Ascending aorta (tissue), 2 donors: ENCODE measurements at places on chromosomes 2 and 18.

DNA sequence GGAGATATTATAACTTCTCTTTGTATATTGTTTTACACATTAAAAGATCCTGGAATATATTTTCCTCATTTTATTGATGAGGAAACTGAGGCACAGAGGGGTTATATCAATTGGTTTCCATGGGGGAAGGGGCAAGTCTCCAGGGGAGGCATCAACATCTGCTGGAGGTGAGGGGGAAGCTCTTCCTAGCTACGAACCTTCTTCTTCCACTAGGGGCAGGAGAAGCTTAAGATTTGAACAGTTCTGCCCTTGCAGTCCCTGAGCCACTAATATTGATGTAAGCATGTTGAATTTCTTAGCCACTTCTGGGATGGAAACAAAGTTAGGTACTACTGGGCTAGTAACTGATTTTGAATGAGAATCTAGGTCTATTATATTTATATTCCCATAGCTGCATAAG lies 140.1 kb upstream of the AQP4 start:
- no peak for DNase-seq

DNA sequence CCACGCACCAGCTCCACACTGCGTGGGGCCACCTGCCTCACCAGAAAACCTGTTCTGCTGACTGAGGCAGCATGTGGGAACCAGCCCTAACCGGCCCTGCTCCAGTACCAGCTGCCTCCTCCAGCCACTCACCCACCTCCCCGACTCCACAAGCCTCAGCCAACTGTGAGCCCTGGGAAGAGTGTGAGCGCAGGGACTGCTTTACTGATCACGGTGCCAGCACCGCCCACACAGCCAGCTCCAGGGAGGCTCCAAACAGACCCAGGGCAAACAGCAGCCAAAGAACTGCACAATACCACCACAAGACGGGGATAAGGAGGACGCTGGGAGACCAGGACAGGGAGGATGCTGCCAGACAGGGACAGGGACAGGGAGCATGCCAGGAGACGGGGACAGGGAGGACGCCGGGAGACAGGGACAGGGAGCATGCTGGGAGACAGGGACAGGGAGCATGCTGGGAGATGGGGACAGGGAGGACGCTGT lies 28.4 kb downstream of the EIPR1 start:
- no peak for DNase-seq

DNA sequence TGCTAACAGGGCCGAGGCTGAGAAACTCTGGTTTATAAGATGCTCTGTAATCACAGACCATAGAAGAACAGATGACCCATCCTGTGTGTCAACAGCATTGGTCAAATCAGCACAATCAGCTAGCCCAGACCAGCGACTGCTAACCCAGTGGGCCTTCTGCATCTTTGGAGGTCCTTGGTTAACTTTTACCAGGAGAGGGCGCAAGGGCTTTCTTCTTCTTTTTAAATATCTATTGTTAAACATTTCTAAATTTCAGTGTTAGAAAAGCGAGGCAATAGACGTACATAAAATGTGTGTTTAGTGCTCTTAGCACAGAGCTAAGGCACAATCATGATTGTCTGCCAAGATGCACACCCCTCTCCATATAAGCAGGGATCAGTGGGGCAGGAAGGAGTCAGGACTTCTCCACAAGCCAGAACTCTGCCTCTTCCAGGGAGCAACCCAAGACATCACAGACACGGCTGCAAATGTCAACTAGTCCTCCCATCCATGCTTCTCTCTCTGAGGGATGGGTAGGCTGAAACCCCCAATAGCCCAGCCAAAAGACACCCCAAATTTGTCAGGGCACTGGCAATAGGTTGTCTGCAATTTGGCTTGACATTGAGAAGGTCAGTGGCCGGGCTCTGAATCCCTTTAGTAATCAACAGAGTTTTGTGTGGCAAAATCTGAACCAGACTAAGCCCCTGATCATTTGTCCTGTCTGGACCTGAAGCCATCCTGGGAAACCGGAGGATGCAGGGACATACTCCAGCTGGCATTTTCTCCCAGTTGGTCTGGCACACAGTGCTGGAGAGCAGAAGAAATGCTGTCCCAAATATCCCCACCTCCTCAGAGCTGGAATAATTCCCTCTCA lies 188.2 kb downstream of the BCL2 start:
- DNase-seq, result peak; percentile 87

GRCh38 chr2:43132683-43133301 lies 93.6 kb downstream of the ZFP36L2 start:
- DNase-seq, result no peak

- DNase-seq, result no peak
Observed at GRCh38 chr2:120378605-120379004, 32.7 kb downstream of the INHBB start.

- DNase-seq, result no peak
Observed at GRCh38 chr2:127407661-127408003, 10.6 kb upstream of the PROC start.

- no peak for DNase-seq
Observed at GRCh38 chr2:10588931-10589330, 100.8 kb downstream of the NOL10 start.

DNA sequence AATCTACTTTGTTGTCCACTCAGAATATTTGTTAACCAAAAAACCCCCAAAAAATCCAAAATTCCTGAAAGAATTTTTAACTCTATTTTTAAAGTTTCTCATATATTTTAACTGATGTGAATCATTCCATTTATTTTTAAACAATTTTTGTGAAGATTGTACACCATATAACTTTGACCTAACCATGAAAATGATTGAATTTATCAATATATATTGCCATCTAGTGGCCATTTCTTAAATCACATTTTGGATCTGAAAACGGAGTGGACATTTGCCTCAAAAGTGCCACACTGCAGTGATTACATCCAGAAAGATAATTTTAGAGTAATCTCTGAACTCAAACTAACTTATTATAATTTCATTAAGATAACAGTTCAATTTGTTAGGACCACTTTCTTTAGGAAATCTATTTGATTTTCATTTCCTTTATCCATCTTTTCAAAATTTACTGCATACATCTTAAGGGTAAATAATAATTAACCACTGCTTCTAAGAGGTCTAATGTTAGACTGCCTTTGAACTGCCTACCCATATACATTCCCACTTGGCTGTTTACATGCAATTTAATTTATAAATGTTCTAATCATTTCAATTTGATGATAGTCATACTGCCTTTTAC lies 71.1 kb downstream of the DSC3 start:
- DNase-seq, result no peak
